ENCODE measurements at places on chromosomes 4 and X.

- peak; percentile 30 for DNase-seq
Measured at GRCh38 chr4:188417181-188417580, 277.9 kb downstream of the TRIML1 start.

GRCh38 chrX:128928636-128929035 lies 594.7 kb downstream of the SMARCA1 start:
- DNase-seq = no peak

DNA sequence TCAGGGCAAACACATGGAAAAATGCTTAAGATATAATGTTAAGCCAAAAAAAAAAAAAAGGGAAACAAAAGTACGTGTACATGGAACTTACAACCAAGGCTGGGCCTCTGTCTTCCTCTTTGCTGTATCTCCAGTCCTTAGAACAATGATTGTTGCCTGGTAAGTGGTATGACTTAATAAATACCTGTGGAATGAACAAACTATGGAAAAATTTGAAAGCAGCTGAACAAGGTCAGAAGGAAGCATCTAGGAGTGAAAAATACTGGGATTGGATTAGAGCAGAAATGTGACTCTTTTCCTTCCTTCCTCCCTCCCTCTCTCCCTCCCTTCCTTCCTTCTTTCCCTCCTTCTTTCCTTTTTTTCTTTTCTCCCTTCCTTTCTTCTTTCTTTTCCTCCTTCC lies 54.2 kb upstream of the SMIM10 start:
- no peak for DNase-seq

GRCh38 chr4:11424000-11424399 lies 4.7 kb downstream of the HS3ST1 start:
- DNase-seq = peak; percentile 46

DNA sequence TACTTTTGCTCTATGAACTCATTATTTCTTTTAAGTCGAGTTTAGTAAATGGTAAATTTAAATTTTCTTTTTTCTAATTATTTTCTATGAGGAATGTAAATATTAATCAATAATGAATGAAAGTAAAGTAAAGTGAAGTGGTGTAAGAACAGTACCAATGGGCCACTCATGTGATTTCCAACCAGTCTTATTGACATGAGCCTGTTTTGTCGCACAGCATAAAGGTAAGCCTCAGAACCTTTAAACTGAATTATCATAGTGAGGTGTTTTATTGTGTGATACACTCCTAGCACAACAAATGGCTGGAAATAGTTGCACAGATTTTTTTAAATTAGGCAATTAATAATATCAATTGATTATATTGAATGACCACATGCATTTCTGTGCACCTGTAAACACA lies 1.1 kb downstream of the ADH1C start:
- DNase-seq = no peak

GRCh38 chr4:70754990-70755688 lies 33.4 kb downstream of the RUFY3 start:
- DNase-seq = no peak

- peak; percentile 92 for DNase-seq
Measured at GRCh38 chr4:88456670-88457306, at the start of gene HERC5. HERC5 (plus strand) TSS chr4:88457119; CDS start chr4:88457270, 151 bp downstream.

DNA sequence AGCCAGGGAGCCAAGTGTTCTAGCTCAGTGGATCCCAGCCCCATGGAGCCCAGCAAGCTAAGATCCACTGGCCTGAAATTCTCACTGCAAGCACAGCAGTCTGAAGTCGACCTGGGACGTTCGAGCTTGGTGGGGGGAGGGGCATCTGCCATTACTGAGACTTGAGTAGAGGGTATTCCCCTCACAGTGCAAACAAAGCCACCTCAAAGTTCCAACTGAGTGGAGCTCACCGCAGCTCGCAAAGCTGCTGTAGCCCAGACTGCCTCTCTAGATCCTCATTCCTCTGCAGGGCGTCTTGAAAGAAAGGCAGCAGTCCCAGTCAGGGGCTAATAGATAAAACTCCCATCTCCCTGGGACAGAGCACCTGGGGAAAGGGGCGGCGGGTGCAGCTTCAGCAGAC lies 226.3 kb downstream of the ZIC3 start:
- DNase-seq = no peak

DNA sequence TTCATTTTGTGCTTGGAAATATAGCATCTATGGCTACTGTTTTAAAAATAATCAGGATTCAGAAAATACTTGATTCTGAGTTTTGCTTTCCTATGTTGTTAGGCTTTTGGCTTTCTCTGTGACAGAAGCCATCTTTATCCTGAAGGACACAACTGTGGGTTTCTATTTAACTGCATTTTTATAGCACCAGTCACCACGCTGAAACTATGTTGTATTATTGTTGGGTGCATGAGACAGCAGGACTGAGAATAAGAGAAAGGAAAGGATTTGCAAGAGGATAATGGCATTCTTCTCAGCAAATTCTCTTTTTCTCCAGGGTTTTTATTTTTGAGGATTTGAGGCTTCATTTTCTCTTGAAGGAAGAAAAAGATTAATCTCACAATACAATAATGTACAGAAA lies 10.1 kb upstream of the NEUROG2 start:
- no peak for DNase-seq

DNA sequence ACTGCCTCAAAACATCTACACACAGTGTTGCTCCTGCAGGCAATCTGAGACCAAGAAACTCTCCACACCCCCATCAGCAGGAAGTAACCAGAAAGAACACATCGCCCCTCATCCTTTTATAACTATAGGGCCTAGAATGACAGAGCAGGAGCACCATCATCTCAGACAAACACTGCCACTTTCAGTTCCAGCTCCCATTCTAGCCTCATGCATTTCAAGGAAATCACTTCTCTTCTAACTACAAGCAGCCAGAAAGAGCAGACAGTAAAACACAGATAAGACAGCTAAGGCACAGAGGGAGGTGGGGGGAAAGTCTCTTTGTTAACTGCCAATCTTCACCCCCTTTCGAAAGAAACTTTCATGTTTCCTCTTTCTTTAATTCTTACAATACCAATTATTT lies 102.6 kb upstream of the TENT5D start:
- DNase-seq = no peak

DNA sequence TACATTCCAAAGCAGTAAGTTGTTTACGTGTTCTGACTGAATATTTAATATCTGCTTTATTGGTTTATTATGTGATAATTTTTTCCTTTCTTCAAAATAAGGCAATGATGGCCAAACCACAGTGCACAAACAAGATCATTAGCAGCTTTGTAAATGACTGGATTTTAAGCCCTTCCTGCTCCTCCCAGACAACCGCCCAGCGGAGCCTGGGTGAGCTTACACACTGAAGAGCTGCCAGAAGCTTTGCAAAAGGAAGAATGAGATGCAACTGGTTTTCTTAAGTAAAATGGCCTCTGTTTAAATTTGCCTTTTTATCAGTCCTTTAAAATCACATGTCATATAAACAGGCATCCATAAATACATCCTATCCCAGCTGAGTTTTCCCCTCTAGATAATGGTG lies 52.2 kb downstream of the SPARCL1 start:
- DNase-seq = peak; percentile 16

DNA sequence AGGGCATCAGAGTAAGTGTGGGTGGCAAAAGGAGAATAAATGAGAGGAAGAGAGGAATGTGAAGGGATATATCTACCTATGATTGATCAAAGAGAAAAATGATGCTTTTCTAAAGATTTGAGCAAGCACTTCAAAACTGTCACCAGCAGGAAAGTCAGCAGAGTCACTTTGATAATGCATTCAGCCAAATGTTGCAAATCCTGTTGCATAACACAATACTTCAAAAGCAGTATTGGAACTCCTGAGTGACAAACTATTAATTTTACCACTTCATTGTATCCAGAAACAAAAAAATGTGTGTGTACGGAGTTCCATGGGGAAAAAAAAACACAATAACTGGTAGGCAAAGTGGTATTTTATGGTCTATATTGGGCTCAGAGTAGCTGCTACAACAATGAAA lies 160.3 kb downstream of the EMCN start:
- no peak for DNase-seq

- no peak for DNase-seq
Measured at GRCh38 chrX:21503593-21503992, 129.4 kb downstream of the CNKSR2 start.

GRCh38 chrX:143788265-143788664 lies 67.7 kb upstream of the SPANXN2 start:
- DNase-seq = no peak

DNA sequence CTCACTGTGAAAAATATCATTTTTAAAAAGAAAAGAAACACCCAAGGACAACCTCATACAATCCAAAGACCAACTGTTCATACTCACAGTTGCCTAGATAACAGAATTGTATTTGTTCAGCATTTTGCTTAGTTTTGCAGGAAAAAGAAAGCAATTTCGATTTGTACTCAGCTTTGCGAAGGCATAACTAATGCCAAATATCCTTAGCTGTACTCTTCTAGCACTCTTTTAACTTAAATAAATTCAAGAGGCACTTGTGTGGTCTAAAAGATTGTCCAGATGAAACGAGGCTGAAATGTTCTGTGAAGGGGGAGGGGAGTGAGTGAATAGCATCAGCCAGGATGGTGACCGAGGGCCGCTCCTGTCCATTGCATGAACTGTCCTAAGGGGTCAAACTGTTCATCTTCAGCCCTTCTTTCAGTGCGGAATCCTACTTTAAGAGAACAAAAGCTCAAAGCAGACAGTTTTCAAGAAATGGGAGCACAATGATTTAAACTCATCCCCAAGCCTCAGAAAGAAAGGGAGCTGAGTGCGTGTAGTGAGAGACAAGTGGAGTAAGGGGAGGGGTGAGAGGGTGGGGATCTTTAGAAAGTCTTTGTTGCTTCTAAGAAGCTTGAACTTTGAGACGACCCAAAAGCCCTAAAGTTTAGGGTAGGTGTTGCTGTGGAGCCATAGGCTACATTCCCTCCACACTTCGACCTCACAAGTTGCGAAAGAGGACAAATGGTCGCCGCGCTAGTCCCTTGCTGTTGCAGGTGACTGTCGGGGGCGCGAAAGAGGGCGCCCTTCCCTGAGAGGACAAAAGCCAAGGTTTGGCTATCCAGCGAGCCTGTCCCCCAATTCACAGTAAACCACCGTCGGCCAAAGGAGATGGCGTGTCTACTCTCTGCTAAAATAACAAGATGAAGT lies 4.0 kb upstream of the NEUROG2 start:
- no peak for DNase-seq

Data from Ammon's horn (tissue), 1 donor.